ENCODE measurements at places on chromosomes 13 and 19.

DNA sequence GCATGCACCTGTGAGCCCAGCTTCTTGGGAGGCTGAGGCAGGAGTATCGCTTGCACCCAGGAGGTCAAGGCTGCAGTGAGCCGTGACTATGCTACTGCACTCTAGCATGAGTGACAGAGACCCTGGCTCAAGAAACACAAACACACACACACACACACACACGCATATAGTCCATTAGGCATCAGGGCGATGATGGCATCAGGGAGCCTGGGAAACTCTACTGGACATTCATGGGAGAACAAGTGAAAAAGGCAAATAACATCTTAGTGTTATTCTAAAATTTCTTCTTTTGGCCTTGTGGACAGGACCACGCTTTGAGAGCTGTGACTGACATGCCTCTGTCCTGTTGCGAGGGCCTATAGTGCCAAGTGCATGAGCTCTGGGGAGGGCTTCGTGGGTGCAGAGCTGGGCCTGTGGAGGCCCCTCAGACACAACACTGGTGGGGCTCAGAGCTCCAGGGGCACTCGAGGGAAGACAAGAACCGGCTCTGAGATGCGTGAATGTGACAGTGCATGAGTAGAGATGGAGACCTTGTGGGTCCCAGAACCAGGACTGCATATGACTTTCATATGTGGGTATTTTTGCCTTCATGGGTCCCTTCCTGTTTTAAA lies 8.0 kb upstream of the USF2 start:
- DNase-seq = peak; percentile 5

GRCh38 chr19:4622695-4623421 lies 16.5 kb upstream of the TNFAIP8L1 start:
- DNase-seq = no peak

DNA sequence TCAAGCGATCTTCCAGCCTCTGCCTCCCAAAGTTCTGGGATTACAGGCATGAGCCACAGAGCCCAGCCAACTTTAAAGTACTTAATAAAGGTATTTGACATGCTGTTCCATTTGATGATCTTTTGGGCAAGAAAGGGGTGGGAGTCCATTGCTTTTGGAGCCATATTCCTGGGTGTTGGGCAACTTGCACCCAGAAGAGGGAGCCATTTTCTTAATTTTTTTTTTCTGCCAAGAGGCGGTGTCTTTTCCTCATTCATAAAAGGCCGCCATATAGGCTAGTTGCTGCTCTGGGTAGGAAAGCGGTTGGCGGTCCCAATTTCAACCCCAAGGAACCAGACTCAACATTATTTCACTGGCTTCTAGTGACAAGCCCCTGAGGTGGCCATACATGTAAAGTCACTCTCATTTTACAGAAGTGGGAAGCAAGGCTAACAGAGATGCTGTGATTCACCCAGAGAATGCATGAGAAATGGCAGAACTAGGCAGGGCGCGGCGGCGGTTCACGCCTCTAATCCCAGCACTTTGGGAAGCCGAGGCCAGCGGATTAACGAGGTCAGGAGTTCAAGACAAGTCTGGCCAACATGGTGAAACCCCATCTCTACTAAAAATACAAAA lies 139.6 kb downstream of the CACNA1A start:
- peak; percentile 65 for DNase-seq

- DNase-seq = no peak
Observed at GRCh38 chr13:46178143-46178542, 3.8 kb downstream of the LCP1 start.

DNA sequence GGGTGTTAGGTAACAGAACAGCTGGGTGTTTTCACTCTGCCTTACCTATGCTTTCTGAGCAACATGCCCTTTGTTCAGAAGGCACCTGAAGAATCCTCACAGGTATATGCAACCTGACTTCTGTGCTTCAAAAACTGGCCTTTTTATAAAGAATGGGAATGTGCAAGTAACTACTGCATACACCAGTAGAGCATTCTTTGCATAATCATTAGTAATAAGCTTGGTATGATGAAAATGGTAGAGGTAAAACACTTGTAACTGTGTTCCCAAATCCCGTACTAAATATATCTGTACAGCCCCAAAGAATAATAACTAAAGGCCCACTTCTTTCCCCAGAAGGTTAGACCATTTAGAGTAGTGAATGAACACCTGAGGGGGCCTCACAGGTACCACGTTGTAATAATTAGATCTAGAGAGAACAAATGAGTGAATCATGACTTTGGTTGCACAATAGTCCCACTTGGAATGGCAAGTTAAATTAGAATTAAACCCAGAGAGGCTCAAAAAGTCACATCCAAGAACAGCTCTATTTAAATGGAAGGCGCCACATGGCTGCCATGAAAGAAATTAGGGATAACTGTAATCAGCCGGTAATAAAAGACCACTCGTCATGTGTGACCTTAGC lies 413.9 kb downstream of the KLF12 start:
- no peak for DNase-seq

- no peak for DNase-seq
Observed at GRCh38 chr13:20713014-20713376, 9.5 kb downstream of the IL17D start.

DNA sequence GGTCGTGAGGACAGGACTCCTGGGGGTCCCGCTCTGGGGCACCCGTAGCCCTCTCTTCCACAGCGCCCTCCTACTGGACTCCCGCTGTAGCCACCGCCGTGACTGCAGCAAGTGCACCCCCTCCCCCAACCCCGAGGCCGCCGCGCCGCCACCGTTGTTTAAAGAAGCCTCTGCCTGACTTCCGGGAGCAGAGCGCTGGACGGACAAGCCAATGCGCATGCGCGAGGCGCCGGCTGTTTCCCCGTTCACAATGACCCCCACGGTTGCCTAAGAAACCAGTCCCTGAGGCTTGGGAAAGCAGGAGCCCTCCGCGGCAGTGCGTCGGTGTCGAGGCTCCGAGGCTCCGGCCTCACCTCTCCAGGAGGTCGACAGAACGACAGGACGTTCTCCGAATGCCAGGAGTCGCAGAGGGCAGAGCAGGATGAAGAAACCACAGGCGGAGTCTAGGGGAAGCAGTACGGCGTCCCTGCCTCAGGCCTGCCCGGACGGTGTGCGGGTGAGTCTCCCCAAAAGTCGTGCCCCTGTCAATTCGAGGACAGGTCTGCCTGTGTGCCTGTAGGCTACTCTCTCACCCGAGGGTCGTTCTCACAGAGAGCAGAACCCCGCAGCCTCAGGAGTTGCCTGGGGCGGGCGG lies 70.5 kb upstream of the ZNF420 start:
- peak; percentile 42 for DNase-seq

GRCh38 chr19:17333611-17334413 lies 843 bp downstream of the ANO8 start:
- peak; percentile 83 for DNase-seq

DNA sequence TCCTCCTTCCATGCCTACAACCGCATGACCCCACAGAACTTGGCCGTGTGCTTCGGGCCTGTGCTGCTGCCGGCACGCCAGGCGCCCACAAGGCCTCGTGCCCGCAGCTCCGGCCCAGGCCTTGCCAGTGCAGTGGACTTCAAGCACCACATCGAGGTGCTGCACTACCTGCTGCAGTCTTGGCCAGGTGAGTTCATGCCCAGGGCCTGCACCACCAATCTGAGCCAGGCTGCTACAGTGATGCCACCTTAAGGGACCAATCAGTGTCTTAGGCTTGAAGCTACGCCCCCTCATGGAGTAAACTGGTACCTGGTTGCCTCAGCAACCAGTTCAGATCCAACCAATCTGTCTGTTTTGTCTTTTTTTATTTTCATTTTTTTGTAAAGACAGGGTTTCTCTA lies 5.2 kb downstream of the SYDE1 start:
- no peak for DNase-seq

DNA sequence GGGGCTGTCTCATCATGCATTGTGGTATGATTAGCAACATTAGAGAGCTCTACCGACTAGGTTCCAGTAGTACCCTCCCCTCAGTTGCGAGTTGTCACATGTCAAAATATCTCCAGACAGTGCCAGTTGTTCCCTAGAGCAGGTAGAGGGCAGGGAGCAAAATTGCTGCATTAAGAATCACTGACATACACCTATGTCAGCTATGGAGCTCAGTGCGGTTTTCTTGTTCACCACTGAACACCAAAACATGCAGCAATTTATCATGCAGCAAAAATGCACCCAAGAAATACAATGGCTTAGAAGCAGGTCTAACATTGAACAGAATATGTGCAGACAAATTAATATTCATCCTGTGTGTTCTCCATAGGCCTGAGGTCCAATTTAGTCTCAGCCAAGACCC lies 186.9 kb upstream of the STARD13 start:
- DNase-seq = no peak

GRCh38 chr13:36259361-36260137 lies 38.1 kb downstream of the CCDC169 start:
- DNase-seq = no peak

DNA sequence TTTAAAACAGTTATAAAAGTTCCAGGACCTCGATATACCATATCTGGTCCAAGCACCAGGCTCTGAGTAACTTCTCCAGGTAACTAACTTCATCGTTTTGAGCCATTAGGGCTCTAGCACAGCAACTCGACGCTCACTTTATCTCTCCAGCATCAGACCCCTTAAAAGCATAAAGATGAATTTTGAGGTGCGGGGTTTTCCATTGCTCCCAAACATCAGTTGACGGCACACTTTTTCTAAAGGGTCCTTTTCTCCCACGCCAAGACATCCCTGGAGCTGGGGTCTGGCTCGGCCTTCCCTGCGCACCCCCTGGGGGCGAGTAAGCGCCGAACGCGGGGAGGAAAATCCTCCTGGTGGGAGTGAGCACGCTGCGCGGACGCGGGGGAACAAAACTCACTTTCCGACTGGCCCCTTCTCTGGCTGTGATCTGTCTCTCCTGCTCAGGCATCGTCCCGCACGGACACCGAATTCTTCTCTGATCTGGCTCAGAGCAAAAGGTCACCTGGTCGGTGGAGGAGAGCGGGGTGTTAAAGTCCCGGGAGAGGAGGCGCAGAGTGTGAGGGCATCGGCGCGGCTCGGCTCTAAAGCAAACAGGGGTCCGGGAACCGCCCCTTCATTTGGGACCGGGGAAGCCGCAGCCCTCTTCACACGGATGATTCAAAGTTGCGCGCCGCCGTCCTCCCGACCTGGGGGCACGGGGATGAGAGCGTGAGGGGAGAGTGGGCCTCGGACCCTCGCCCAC lies at the start of gene ATP7B:
ATP7B (minus strand) TSS at position 561 of the 742 bp plus-strand sequence; CDS start at position 448, 113 bp downstream.
- peak; percentile 39 for DNase-seq

- no peak for DNase-seq
Observed at GRCh38 chr13:59880468-59880867, 283.3 kb downstream of the DIAPH3 start.

DNA sequence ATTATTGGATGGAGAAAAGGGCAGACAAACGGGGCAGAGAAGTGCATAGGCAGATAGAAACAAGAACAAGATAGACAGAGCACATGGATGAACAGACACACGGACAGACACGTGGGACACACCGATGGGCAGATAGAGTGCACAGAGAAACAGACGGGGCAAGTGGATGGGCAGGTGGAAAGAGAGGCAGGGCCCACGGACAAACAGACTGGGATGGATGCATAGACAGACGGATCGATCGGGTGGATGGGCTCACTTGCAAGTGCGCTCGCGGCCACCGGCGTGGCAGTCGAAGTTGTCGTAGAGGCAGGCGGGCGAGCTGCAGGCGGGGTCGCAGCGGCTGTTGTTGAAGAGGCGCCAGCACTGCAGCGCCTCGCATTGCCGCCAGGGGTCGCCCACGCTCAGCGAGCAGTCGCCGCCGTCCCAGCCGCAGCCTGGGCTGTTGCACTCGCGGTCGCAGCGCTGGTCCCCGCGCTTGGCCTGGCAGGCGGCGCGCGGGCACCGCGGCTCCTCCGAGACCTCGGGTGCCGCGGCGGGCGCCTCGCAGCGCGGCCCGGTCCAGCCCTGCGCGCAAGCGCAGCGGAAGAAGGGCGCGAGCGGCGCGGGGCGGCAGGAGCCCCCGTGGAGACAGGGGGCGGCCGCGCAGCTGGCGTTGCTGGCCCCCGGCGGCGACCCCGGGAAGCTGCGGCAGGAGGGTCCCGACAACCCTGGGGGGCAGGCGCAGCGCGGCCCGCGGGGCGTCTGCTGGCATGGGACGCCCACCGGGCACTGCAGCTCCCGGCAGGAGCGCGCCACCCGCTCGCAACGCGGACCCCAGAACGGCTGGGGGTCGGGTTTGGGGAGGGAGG lies 23.3 kb downstream of the NOTCH3 start:
- peak; percentile 93 for DNase-seq

- DNase-seq = no peak
Observed at GRCh38 chr19:57655443-57655842, 13.3 kb upstream of the ZSCAN4 start.

DNA sequence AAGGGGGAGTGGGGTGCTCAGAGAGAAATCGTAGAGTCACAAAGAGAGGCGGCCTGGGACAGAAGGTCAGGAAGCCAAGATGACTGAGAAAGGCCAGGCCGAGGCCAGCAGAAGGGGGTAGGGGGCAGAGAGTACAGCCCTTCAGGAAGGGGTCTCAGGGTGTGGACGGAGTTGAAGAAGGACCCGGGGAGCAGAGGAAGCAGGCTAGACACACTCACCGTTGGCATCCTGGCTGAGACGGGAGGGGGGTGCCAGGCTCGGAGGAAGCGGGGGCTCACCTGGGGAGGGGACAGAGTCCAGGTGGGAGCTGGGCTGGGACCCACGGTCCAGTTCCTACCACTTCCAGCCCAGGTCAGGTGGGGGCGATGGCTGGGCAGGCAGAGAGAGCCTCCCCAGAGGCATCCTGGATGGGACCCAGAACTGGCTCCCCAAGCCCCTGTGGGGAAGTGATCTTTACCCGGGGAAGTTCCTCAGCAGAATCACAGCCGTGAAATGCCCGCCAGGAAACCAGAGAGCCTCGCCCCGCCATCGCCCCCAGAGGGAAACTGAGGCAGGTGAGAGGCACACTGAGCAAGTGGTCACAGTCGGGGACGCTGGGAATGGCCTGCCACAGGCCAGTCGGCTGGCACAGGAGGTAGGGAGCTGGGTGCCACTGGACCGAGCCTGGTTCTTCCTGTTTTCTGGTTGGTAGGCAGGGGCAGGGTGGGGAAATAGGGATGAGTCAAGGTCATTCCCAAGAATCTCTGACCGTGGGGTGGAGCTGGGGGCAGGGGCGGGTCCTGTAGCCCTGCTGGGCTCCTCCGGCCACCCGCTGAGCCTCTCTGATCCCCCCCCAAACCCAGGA lies 1.4 kb downstream of the MATK start:
- peak; percentile 48 for DNase-seq

GRCh38 chr13:105370011-105370650 lies 1165.3 kb downstream of the EFNB2 start:
- no peak for DNase-seq

- no peak for DNase-seq
Observed at GRCh38 chr19:49938662-49939061, 9.4 kb upstream of the NUP62 start.

GRCh38 chr13:29439601-29440388 lies 155.7 kb downstream of the SLC7A1 start:
- DNase-seq = no peak

- no peak for DNase-seq
Observed at GRCh38 chr19:9903336-9903735, 33.0 kb downstream of the OLFM2 start.

GRCh38 chr19:19552798-19553197 lies 14.7 kb downstream of the CILP2 start:
- DNase-seq = peak; percentile 88

GRCh38 chr19:41551212-41551610 lies 24.8 kb upstream of the CEACAM21 start:
- no peak for DNase-seq

GRCh38 chr13:102127153-102127552 lies 274.7 kb downstream of the FGF14 start:
- no peak for DNase-seq
